ENCODE measurements at places on chromosomes 1 and 21.

- DNase-seq: no peak
These were observed 35.3 kb downstream of the ELF3 start for GRCh38 chr1:202045705-202046104.

GRCh38 chr1:8232036-8232757 lies 85.7 kb upstream of the SLC45A1 start:
- no peak for DNase-seq

GRCh38 chr1:165116171-165116570 lies 240.3 kb downstream of the LMX1A start:
- DNase-seq: no peak

- DNase-seq: peak; percentile 62
These were observed 15.3 kb downstream of the GABPA start for GRCh38 chr21:25750085-25750484.

GRCh38 chr1:53944469-53945182 lies 873 bp downstream of the IFT25 start:
- DNase-seq: no peak

DNA sequence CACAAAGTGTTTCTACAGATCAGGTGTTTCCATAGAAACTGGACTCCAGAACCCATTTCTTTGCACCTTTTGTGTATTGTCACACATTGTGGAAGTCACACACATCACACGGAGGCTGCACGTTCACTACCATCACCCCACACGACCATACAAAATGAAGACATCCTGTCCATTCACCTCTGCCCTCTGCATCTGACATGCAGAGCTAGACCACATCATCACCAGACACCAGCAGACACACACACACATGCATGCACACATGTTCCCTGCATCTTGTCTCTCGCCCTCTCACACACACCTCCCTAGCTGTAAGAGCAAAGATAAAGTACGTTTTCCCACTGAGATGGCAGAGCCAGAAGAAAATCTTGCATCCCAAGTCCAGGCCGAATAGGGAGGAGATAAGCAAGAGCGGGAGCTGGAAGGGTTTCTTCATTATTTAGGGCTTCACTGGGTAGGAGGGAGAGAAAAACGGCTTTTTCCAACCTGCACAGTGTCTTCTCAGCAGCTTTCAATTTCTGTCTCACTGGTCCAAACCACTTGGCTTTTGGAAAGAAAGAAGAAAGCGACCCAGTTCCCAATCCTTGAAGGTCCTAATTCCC lies 709 bp downstream of the PRELP start:
- DNase-seq: no peak

GRCh38 chr1:226642421-226642820 lies 93.9 kb downstream of the STUM start:
- DNase-seq: no peak

GRCh38 chr1:168529518-168529917 lies 14.3 kb downstream of the XCL2 start:
- no peak for DNase-seq

DNA sequence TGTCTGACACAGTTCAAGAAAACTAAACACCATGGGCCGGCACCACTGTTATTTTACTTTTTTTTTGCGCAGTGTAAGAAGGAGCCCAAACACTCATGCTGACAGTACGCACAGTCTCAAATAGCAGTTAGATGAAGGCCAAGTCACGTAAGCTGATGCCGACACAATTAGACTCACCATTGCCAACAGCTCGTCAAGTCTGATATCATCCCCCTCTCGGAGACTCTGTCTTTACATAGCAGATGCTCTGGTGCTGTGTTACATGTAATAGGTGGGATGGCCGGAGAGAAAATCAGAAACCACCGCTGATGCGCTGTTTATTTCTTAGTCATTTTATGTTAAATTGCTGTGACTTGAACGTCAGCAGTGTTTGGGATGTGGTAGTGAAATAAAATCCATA lies 49.3 kb downstream of the TGFB2 start:
- DNase-seq: no peak

GRCh38 chr1:145545055-145545454 lies 62.7 kb upstream of the GPR89A start:
- DNase-seq: no peak

DNA sequence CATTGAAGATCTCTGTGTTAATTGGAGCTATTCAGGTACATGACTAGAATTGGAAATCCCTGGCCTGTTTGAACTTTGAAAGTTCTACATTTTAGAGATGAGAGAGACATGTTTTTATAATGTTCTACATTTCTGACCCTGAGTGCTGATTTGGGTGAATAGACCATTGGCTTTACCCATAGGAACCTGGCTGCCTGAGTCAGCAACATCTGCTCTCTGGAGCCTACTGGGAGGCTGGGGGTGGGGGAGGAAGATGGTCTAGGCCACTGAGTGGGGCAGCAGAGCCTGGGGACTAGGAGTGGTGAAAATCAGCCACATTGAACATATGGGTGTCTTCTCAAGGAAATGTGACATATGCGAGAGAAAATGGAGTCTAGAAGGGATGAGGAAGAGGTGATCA lies 1.4 kb upstream of the VANGL1 start:
- DNase-seq: no peak

DNA sequence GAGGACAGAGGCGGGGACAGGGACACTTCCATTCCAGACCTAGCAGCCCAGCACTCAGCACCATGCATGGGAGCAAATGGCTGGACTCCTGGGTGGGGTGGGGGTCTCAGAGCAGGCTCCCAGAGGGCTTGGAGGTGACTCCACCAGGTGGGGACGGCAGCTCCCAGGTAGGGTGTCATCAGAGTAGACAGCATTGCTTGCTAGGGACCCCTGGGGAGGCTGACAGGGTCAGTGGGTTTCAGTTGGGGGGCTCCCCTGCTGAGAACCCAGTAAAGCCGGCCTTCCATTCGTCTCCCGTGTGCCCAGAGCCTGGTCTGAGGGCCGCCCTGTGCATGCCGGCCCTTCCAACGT lies 4.8 kb upstream of the GJC2 start:
- no peak for DNase-seq

- no peak for DNase-seq
These were observed 95.6 kb downstream of the ASH1L start for GRCh38 chr1:155466996-155467395.

- no peak for DNase-seq
These were observed 52.2 kb upstream of the KIAA1614 start for GRCh38 chr1:180860535-180860934.

GRCh38 chr1:27656157-27656893 lies 15.7 kb downstream of the IFI6 start:
- DNase-seq: peak; percentile 36

DNA sequence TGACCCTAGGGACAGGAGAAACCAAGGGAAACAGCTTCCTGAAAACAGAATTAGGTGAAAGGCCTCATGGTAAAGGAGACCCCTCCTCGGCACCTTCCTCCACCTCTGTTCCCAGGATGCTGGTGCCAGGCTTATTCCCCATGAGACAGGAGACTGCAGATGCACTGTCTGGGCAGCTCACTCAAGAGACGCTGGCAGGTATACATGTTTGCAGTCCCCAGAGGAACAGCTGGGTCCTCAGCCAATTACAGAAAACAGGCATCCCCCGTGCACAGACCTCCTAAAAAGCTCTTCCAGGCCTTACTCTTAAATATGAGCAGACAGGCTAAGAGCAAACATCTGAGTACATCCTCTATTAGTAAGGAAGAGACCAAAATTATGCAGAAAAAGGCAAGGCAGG lies 6.5 kb downstream of the CCSAP start:
- DNase-seq: no peak

Data from Kasumi-1 (cell line).